ENCODE measurements at places on chromosomes 1 and 21.

DNA sequence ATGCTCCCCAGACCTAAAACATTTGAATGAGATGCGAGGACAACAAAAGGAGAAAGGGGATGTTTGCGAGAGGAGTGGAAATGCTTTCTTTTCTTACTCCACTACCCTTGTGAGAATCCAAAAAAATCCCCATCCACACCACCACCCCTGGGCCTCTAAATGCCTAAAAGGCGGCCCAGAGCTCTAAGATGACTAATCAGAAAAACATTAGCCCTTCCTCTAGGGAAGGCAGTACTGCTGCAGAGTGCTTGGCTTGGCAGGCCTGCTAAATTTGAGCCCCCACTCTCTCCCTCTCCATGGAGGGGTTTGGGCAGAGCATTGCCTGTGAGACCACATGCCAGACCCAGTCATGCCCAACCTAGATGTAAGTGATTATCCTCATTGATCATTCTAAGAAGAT lies 347.9 kb downstream of the USH2A start:
- DNase-seq = no peak

GRCh38 chr1:236917448-236917847 lies 86.8 kb downstream of the MT1HL1 start:
- no peak for DNase-seq

DNA sequence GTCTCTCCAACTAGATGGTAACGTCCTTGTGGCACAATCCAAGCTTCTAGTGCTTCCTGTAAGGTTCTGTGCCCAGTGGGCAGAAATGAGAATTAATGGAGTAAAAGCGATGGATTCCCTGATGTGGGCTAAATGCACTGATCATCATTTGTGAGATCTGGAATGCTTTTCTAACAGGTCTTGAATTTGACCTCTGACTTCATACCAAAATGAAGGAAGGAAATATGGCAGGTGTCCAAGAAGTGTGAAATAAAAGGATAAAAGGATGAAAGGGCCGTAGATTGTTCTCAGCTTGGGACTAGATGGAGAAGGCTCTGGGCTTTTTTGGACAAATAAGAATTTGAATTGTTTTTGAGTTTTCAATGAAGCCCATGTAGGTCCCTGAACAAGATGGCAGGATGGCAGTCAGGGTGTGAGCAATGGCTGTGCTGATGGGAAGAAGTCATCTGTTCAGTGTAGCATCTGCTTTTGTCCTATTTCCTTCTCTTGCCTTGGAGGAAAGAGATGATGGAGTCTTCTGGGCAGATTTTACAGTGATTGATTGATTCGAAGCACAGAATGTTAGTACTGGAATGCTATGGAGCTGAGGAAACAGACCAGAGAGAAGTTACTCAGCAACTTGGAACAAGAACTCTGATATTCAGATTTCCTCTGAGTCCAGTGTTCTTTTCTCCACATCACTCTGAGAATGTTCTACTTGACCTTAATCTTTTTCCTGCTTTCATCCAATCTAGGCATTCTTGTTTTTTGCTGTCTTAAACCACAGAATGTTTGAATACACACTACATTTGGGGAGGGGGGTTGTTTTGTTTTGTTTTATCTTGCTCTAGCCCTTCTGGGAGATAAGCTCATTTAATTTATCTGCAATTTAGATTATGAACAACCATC lies 286.0 kb downstream of the HLX start:
- DNase-seq = no peak

- DNase-seq = no peak
Measured at GRCh38 chr1:94622757-94623156, 81.2 kb upstream of the F3 start.

DNA sequence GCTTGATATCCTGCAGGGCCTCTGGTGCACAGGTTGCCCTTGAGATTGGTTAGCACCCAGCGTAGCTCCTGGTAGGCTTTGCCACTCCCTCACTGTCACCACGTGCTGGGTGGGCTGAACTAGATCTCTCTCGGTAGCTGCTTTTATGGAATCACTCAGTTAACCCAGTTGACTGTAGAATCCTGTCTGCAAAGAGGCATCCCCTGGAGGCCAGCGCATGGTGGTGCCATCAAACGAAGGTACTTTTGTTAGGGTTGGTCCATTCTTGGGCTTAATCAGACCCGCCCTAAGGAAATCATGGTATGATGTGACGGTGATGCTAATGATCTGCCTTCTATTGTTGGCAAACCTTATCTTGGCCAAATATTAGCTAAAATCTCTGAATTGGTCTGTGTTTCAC lies 153.4 kb downstream of the GALNT2 start:
- DNase-seq = no peak
